ENCODE measurements at places on chromosomes 1 and 21. TPM values are rescaled to one million over a fixed set of nuclear protein-coding genes. Genes with fewer than 3 reads are reported as not detected.

The ETV3L gene
- total RNA-seq: 0.14 TPM

The CTSK gene
- total RNA-seq: 8.4 TPM

The PPM1J gene
- 1.7 TPM for total RNA-seq

The FMO4 gene
- 2.5 TPM for total RNA-seq

The ZMYM4 gene
- total RNA-seq: 31.6 TPM

The EFNA4 gene
- total RNA-seq: 4.9 TPM

The IPO9 gene
- total RNA-seq: 19.0 TPM

The FCRL1 gene
- total RNA-seq: 0.61 TPM

The PLPPR4 gene
- 0.42 TPM for total RNA-seq

The LMOD1 gene
- 0.24 TPM for total RNA-seq

The TNNT2 gene
- 3.1 TPM for total RNA-seq

The TEKT2 gene
- total RNA-seq: 1.8 TPM

The VHLL gene
- not detected for total RNA-seq

The COL6A2 gene
- total RNA-seq: 55.2 TPM

The HJV gene
- 0.38 TPM for total RNA-seq

The NTMT2 gene
- not detected for total RNA-seq

The DYRK3 gene
- total RNA-seq: 7.2 TPM

The TRAF5 gene
- 17.0 TPM for total RNA-seq

The RAB3B gene
- total RNA-seq: 0.24 TPM

The PRAMEF17 gene
- not detected for total RNA-seq

The KCND3 gene
- 0.33 TPM for total RNA-seq
